ENCODE measurements at places on chromosomes 16 and 17.

DNA sequence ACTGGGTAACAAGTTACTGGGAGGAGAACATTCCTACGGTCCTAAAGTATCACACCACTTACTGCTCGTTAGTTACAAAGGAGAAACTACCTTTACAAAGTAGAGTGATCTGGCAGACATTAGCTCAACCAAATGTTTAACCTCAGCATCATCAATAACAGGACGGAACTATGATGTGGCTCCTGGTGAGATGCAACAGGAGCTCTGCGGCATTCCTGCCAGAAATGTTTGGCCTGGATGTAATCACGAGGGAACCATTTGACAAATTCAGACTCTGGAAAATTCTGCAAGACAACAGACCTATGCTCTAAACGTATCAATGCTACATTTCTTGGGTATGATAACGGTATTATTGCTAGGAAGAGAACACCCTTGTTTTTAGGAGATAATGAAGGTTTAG, 80.4 kb downstream of the MRM3 start:
- H3K36me3 ChIP-seq = no peaks in the 10 kb centered on the region
- H3K27me3 ChIP-seq = no peaks in the 10 kb centered on the region
- no peaks in the 10 kb centered on the region for H3K4me1 ChIP-seq

DNA sequence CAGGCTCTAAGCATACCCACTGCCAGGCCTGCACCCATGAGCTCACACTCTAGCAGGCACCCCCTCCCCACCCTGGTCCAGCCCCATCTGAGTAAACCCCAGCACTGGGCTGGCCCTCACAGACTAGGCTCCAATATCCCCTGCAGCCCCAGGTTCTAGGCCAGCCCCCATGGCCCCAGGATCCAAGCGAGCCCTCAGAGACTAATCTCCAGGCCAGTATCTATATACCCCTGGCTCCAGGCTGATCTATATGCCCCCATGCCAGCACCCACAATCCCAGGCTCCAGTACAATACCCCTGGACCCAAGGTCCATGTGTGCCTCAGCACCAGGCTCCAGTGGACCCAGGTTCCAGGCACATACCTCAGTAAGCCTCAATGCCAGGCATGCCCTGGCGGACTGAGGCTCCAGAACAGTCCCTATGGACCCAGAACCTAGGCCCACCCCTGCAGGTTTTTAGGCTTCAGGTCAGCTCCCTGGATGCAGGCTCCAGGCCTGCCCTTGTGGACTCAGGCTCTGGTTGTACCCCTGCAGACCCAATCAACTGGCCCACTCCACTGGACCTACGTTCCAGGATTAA, 38.5 kb downstream of the POLR3E start:
- no peaks in the 10 kb centered on the region for H3K36me3 ChIP-seq
- no peak overlapping the region for H3K27ac ChIP-seq
- H3K4me1 ChIP-seq = no peaks in the 10 kb centered on the region
- no peak for DNase-seq
- H3K4me3 ChIP-seq = no peak overlapping the region
- H3K27me3 ChIP-seq = no peaks in the 10 kb centered on the region

GRCh38 chr16:31676731-31677130, 149.0 kb downstream of the AHSP start:
- H3K27ac ChIP-seq = no peak overlapping the region
- no peak overlapping the region for H3K4me3 ChIP-seq
- H3K27me3 ChIP-seq = no peaks in the 10 kb centered on the region
- DNase-seq = no peak
- no peaks in the 10 kb centered on the region for H3K36me3 ChIP-seq

DNA sequence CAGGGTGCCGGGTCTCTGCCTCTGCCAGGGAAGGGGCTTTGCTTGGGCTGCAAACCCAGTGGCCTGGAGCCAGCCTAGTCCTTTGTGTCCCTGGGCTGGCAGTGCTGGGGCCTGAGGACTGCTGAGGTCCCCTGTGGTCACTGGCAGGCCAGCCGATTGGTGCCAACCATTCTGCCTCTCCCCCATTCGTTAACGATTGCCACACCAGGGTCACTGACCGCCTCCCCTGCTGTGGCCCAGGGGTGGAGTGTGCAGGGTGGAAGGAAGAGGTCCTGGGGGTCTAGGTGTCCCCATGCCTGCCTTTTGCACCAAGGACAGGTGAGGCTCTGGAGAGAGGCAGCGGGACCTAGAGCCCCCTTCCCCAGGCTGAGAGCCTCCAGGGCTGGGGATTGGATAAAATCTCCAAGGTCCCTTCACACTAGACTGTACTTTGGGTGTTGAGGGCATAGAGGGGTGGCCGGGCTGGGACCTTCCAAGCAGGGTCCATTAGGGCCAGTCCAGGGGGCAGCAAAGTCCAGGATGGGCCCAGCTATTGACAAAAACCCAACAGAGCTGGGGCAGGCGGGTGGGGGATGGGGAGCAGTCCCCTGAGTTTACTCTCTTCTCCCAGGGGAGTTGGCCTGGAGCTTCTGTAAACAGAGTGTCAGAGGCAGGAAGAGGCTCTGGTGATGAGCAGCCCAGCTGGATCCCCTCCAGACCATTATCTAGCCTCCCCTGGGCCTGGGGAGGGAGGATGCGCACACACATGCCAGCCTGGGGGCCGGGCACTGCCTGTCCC, 1.1 kb downstream of the VASN start:
- H3K36me3 ChIP-seq = no peaks in the 10 kb centered on the region
- H3K27ac ChIP-seq = peak overlapping the region; percentile 45
- H3K27me3 ChIP-seq = no peaks in the 10 kb centered on the region
- peak; percentile 41 for DNase-seq
- peaks cover 3% of the 10 kb centered on the region for H3K4me1 ChIP-seq

DNA sequence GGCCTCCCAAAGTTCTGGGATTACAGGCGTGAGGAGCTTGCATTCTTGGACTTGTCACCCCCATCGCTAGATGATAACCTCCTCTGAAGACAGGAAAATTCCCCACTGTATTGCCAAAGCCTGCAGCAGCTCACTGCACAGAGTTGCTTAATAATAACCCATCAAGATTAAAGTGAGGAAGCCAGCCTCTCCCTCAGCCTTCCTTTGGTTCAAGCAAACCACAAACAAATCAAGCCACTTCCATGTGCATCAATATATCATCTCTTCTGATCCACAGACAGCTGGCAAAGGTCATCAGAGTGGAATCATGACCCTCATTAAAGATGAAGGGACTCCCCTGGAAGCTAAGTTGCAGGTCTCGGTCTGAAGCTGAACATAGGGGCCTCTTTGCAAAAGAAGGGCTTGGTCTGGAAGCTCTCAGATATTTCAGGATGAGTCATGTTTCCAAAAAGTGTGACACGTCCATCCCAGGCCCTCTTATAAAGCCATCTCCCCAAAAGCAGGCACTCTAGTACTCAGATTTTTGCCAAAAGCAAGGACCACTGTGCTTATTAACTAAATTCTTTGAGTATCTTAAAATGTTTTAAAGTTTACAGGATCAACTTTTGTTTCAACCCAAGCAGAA, 4.8 kb downstream of the EMP2 start:
- H3K4me1 ChIP-seq = no peaks in the 10 kb centered on the region
- no peaks in the 10 kb centered on the region for H3K36me3 ChIP-seq
- no peak for DNase-seq
- no peaks in the 10 kb centered on the region for H3K27me3 ChIP-seq
- H3K4me3 ChIP-seq = no peak overlapping the region

- peak overlapping the region; percentile 69 for H3K27ac ChIP-seq
- peak overlapping the region; percentile 65 for H3K4me3 ChIP-seq
- H3K27me3 ChIP-seq = no peaks in the 10 kb centered on the region
- peak; percentile 69 for DNase-seq
- H3K36me3 ChIP-seq = no peaks in the 10 kb centered on the region
Measured at GRCh38 chr17:32007463-32008298, 498 bp downstream of the LRRC37B start.

DNA sequence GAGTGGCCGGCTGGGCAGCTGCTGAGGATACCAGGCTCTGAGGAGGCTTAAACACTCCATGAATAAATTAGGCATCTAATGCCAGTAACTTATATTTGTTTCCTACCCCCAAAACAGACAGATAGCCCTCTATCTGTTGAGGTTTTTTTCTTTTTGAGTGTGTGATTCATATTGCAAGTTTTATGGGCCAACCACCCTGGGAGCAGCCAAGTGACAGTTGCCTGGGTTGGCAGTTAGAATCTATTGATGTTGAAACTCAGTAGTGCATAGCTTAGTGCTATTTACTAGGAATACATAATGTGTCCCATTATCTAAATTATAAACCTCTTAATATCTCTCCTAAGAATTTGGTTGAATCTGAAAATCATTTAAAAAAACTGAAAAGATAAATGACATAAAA, 397.4 kb downstream of the CA10 start:
- no peaks in the 10 kb centered on the region for H3K27me3 ChIP-seq
- H3K4me3 ChIP-seq = no peak overlapping the region
- no peak overlapping the region for H3K27ac ChIP-seq

- H3K36me3 ChIP-seq = no peaks in the 10 kb centered on the region
- peak; percentile 24 for DNase-seq
- no peaks in the 10 kb centered on the region for H3K4me1 ChIP-seq
Measured at GRCh38 chr16:79066561-79066960, 534.0 kb downstream of the MAF start.

GRCh38 chr17:41975099-41976083, 8.8 kb downstream of the CNP start:
- no peak overlapping the region for H3K27ac ChIP-seq
- no peak for DNase-seq
- peaks cover 14% of the 10 kb centered on the region for H3K36me3 ChIP-seq
- H3K4me1 ChIP-seq = no peaks in the 10 kb centered on the region

DNA sequence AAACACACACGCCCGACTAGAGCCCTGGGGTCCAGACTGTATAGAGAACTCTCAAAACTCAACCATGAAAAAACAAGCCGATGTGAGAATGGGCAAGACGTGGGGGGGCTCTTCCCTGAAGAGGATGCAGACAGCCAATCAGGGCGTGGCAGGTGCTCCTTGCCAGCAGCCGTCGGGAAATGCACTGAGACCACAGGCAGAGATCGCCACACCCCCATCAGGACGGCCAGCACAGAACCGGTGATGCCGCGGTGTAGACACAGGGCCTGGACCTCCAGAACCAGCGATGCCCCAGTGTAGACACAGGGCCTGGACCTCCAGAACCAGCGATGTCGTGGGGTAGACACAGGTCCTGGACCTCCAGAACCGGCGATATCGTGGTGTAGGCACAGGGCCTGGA, 169.2 kb downstream of the LAT start:
- no peaks in the 10 kb centered on the region for H3K36me3 ChIP-seq
- DNase-seq = no peak
- H3K4me3 ChIP-seq = no peak overlapping the region
- no peaks in the 10 kb centered on the region for H3K27me3 ChIP-seq
- no peak overlapping the region for H3K27ac ChIP-seq
- no peaks in the 10 kb centered on the region for H3K4me1 ChIP-seq

DNA sequence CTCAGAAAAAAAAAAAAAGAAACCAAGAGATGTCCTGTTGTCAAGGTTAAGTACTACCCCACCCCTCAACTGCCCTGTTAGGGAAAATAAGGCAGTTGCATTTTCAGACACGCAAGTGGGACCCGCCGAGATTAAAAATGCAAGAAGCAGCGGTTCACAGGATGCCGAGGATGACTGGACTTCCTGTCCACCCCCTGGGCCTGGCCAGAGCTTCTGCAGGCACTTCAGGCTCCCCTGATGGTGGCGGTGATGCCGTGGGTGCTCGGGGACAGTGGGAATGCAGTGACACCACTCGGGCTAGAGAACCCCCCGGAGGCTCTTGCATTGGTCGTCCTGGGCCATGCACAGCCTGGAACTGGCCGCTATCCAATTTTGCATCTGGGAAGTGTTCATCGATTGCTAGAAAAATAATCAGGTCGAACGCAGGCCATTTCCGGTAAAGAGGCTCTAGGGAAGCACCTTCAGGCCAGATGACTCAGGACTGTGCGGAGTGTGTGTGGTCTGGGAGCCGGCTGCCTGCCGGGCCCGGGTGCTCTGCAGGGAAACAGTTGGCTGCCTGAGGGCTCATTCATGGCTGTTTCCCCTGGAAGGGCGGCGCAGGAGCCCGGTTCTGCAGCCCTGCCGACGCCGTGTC, 13.4 kb upstream of the CRISPLD2 start:
- H3K4me3 ChIP-seq = no peak overlapping the region
- no peaks in the 10 kb centered on the region for H3K36me3 ChIP-seq
- DNase-seq = no peak
- no peaks in the 10 kb centered on the region for H3K4me1 ChIP-seq
- no peaks in the 10 kb centered on the region for H3K27me3 ChIP-seq

DNA sequence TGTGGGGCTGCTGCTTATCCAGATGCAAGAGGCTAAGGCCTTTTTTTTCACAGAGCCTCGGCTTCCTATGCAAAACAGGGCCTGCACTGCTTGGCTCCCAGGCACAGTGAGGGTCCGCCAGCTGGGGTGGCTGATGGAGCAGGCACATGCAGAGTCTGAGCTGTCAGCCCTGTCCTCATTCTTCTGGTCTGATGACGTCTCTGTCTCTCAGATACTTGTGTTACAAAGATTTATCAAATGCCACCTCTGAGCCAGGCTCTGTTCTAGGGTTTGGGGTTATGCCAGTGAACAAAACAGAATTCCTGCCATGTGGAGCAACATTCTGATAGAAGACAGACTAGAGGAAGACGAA, 4.8 kb downstream of the RNF40 start:
- DNase-seq = no peak
- no peak overlapping the region for H3K27ac ChIP-seq
- H3K36me3 ChIP-seq = peaks cover 51% of the 10 kb centered on the region
- H3K4me3 ChIP-seq = no peak overlapping the region

DNA sequence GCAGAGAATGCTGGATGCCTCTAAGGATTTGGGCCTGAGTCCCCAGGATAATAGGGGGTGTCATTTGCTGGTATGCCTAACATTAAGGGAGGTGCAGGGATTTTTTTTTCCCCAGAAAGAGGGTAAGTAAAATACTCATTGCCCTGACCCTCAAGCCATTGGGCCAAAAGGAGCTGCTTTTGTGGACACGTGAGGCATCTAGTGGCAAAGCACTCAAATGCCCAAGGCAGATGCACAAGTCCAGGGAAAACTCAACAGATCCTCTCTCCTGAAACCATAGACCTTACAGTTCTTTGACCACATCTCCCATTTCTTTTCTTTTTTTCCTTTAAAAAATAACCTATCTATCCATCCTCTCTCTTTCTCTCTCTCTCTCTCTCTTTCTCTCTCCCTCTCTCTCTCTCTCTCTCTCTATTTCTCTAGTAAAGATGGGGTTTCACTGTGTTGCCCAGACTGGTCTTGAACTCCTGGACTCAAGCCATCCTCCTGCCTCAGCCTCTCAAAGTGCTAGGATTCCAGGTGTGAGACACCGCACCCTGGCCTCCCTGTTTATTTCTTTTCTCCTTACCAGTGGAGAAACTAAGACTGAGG, 11.8 kb downstream of the IRX5 start:
- no peaks in the 10 kb centered on the region for H3K36me3 ChIP-seq
- DNase-seq = no peak
- H3K4me3 ChIP-seq = no peak overlapping the region

DNA sequence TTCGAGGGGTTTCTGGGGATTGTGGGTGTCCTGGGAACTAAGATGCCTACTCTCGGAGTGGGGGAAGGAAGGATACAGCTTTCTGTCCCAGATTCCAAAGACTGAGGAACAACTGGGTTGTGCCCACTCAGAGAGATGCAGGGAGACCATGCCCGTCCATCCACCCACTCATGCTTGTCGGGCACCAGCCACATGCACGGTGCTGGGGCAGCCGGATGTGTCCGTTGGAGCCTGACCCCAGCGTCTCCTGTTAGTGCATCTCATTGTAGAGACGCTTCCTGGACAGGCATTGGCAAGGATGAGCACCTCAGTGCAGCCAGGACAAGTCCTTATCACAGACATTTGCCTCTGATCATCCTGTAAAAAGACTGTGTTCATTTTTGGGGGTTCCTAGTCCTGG, 58.1 kb downstream of the METRNL start:
- no peaks in the 10 kb centered on the region for H3K4me1 ChIP-seq
- H3K36me3 ChIP-seq = no peaks in the 10 kb centered on the region
- no peak overlapping the region for H3K27ac ChIP-seq
- no peak overlapping the region for H3K4me3 ChIP-seq

Data from colonic mucosa (tissue), 4 donors.